ENCODE measurements at places on chromosomes 6 and 20. TPM values are rescaled to one million over a fixed set of nuclear protein-coding genes. Genes with fewer than 3 reads are reported as not detected.

Gene TXLNB
- total RNA-seq, result not detected

Gene FRS3
- 2.5 TPM for total RNA-seq

Gene SIGLEC1
- total RNA-seq, result not detected

Gene PHACTR2
- 5.8 TPM for total RNA-seq

Gene MCM3
- 78.2 TPM for total RNA-seq

Gene B3GALT4
- 0.70 TPM for total RNA-seq

Gene CABLES2
- total RNA-seq, result 5.9 TPM

Gene COL12A1
- total RNA-seq, result 5.0 TPM

Data from A549 treated with DMSO at 1 μM for 4 hours (cell line).